NCI-H1436 (cell line): ENCODE measurements at places on chromosomes 1 and 21.

DNA sequence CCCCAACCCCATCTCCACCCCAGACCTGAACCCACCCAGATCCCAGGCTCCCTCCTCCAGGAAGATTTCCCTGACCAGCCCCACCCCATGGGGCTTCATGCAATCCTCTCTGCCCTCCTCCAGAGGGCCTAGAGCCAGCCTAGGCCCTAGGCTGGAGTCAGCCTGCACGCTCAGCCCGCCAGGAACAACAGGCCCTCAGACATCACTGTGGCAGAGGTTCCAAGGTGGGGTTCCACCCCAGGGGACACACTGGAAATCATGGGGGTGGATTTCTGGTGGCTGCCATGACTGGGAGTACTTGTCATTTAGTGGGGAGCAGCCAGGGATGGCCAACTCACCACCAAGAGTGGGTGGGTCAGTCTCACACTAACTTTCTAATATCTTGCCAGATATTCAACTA, 122.0 kb downstream of the GLIS1 start:
- no peak for DNase-seq

- DNase-seq, result no peak
Observed at GRCh38 chr1:223819730-223820514, 25.8 kb downstream of the TP53BP2 start.

DNA sequence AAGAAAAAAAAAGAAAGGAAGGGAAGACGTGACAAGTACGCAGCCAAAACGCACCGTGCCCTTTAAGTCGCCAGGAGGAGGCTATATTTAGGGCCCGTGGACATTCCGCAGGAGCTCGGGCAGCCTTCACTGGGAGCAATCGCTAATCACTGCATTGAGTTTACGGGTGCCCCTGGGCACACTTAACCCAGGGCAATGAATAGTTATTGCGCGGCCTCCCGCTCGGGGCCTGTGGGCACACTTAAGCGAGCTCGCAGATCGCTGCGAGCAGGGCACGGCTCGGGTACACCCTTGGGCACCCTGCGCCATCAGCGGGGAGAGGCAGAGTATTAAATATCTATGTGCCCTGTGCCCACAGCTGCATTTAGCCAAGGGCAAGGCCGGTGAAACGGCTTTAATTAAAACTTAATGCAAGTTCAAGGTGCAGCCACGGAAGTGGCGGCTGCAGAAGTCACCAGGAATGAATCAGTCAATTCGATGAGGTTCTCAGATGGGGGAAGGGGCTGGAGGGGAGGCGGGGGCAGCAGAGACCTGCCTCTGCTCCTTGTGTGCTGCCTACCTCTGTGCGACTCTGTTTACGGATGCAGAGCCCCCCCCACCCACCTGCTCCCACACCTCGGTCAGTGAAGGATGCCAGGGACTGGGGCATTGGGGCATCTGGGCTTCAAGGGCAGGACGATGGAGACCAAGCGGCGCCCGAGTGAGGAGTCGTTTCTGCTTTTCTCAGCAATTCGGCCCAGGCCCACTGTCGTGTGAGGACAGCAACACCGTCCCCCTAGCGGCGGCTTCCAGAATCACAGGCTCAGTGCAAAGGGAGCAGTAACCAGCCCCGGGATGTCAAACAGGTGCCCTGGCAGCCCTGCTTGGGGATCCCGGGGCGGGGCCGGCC, 51.8 kb upstream of the TARDBP start:
- DNase-seq, result peak; percentile 81

DNA sequence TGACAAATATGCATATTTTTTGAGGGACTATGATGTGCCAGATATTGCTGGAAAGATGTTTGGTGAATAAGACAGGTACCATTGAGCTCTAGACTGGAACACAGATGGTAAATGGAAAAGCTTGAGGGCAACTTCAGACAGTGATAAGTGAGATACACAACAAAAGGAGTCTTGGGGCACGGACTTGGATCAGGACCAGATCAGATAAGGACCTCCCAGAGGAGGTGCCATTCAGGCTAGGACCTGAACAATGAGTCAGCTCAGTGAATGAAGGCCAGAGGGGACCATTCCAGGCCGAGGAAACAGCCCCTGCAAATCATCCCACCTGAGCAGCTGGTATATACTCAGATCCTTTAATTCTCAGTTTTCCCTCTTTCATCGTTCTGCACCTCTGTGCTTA, 1.8 kb upstream of the KCNJ15 start:
- DNase-seq, result no peak

DNA sequence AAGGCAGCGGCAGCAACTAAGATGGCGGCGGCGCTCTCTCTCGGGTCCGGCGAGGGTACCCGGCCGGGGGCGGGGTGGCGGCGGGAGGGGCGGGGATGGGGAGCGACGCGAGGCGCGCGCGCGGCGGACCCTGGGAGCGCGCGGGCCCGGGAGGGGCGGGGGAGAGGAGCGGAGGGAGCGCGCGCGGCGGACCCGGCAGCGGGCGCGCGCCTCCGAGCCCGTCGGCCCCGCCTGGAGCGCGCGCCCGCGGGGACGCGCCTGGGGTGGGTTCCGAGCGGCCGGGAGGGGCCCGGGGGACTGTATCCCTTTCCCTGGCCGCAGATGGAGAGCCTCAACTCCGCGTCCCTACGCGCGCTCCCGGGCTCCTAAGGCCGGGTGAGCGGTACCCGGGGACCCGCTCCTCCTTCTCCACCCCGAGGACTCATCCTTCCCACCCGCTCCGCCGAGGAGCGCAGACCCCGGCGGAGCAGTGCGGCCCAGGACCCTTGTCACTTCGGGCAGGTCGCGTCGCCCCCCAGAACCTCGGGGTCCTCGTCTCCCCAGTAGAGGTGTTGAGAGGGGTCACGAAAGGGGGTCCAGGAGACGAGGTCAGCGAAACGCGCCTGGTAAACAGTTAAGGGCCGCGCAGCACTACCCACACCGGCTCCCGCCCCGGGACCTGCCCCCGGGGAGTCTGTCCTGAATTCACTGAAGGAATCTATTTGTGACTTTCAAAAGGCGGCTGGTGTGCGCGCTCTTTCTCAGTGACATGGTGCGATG, at the start of gene CLSTN1:
TSS of gene CLSTN1 (minus strand) at position 23 of the 759 bp plus-strand sequence. CDS start 232 bp downstream, outside the sequence.
- peak; percentile 83 for DNase-seq

DNA sequence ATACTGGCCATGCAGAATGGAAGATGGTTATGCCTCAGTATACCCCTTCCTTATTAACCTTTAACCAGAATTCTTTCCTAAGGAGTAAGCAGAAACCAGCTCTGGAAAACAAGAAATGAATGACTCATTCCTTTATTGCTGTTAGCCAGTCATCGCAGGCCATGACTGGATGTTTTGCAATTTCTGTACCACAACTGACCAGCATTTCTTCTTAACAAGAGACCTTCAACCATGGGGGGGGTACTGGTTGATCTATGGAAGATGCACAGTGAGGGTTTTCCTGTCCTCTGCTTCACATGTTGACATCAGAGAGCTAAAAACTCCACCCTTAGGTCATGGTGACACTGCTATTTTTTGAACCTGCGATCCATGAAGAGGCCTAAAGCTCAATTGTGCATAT, 28.0 kb upstream of the RNF2 start:
- DNase-seq, result no peak

DNA sequence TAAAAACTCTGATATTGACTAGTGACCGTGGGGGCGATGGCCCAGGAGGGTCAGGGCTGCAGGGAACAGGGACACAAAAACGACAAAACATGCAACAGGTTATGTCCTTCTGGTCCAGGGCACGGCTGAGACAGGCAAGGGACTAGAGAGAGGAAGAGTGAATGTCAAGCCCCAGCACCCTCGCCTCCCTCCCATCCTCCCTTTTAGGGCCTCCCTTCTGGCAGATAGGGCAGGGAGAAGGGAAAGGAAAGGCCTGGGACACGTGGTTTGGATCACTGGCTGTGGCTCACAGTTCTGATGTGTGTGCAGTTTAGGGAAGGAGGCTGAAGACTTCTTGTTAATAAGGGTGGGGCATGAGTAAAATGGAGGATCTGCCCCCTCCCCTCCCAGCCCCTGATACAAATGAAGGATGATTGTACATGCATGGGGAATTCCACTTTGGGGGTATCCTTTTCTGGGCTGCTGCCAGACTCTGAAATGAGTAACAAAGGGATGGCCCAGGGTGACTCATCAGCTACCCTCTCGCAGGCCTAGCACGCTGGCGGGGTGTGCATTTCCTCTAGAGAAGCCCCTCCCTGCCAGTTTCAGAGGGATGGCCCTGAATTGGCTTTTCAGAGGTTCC, 14.2 kb downstream of the CAPN2 start:
- peak; percentile 38 for DNase-seq

DNA sequence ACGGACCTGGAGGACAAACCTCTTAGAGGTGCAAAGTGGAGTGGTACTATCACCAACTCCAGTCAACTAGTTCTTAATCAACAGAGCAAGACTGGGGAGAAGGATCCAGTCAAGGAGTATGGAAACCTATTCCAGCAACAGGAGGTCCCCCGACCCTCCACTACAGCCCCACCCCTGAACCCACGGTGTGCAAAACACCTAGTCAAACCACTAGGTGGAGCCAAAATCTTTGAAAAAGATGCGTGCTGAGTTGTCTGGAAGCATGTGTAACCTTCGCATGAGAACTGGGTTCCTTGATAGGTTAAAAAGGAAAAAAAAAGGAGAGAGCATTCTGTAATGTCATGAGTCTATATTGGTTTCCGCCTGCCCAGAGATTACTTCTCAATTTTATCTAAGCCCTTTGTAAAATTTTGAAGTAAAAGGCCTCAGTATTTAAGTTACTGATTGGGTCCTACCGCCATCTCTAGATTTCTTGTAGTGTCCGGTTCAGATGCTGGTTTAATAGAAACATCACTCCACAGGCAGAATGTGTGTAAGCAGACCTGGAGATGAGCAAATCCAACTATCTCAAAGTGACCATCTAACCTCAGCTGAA, 81.9 kb upstream of the HAO2 start:
- peak; percentile 25 for DNase-seq

- no peak for DNase-seq
Observed at GRCh38 chr1:119068427-119068826, 72.0 kb downstream of the WARS2 start.

DNA sequence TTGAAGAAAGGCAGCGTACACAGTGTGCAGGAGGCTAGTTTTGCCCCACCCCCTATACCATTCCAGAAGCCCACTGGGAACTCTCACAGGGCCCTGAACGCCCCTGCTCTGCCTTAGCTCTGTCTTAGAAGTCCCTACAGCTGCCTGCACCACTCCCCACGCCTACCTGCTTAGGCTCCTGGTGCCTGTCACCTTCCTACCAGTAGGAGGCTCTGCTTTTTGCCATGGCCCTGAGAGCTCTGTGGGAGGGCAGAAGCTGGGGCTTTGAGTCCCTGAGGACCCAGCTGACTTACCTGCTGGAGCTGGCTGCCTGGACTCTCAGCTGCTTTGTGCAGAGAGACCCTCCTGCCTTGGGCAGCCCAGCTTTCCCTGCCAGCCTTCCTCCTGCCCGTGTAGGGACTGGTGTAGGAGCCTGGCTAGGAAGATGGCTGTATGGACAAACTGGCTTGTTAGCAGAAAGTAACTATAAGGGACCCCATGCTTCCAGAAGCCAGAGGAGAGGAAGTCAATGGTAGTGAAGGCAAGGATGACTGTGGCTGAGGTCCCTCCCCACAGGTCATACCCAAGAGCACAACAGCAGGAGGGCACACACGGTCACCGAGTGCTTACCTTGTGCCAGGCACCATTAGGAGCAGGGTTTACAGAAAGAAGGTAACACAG, 9.8 kb upstream of the CELSR2 start:
- DNase-seq, result peak; percentile 80

DNA sequence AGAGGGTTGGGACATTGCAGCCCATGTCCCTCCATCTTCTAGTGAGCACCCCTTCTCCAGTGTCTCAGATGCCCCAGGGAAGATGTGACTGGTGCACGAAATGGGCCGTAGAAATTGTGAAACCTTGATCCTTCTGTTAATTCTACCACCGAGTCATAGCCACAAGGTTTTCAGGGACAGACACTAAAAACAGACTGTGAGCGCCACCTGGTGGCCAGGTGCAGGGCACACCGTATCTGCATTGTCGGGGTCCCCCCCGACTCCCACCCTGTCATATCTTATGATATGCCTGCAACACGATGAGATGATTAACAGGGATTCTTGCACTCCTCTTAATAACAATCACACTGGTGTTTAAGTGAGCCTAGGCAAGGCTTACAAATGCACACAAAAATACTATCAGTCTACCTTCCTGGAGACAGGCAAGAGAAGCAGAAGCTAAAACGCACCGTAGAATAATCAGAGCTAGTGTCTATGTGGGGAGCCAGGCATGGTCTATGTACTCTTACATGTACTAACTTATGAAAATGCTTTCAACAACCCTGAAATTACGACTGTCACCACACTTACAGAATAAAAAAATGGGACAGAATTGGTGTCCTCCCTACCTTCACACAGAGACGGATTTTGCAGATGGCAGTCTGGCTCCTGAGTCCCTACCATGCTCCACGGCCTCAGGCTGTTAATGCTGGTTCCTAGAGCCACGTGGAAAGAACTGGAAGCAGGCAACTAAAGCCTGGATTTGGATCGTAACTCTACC, 57.9 kb downstream of the FHAD1 start:
- DNase-seq, result peak; percentile 55

DNA sequence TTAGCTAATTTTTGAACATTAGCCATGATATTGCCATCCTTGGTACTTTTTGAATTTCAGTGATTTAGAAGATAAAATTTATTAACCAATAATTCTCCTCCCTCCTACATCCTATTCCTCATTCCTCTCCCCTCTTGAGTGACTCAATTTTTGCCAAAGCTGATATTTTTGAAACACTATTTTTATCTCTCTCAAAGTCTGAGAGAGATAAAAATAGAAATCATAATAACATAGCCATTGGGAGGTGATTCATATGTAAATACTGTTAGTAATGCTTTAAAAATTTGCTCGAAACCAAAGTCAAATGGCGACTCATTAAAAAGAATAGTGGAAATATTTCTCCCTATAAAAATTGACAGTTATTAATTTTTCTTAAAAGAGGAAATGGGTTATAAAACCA, 97.4 kb downstream of the PATJ start:
- DNase-seq, result no peak

DNA sequence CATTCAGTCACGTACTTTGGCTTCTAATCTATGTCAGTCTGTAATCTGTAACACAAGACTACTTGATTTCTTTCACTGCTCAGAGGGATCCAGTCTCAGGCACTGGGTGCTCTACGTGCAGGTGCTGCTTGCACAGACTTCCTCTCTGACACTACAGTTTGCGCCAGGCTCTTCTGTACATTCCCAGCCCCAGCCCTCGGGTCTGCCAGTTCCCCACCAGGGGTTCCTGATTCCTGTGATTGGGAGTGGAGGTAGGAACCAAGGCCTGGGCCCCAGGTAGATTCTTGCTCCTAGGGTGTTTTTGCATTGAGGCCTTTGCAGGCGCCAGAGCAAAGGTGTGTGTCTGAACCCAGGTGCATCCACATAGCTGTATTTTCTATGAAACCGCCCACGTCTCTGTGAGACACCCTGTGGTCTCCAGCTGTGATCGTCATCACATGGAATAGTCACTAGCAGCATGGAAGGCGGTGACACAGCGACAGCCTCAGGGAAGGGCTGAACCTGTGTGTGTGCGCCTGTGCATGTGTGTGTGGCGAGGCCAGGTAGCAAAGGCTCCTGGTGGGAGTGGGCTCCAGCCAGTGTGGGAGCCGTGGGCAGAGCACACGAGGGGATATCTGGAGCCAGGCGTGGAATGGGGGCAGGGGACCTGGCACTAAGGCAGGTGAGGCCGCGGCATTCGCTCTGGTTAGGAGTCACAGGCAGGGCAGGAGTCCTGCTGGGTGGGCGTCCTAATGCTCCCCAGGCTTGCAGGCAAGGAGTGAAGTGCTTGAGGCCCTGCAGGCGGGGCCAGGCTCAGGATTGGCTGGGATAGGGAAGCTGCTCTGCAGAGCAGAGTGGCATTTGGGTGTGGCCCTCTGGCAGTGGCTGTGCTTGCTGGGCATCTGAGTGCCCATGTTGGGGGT, 5.2 kb downstream of the GJC2 start:
- no peak for DNase-seq
